NCI-H187 treated with DMSO at 0.1 percent for 48 hours (cell line): ENCODE measurements at places on chromosomes 1 and 21.

DNA sequence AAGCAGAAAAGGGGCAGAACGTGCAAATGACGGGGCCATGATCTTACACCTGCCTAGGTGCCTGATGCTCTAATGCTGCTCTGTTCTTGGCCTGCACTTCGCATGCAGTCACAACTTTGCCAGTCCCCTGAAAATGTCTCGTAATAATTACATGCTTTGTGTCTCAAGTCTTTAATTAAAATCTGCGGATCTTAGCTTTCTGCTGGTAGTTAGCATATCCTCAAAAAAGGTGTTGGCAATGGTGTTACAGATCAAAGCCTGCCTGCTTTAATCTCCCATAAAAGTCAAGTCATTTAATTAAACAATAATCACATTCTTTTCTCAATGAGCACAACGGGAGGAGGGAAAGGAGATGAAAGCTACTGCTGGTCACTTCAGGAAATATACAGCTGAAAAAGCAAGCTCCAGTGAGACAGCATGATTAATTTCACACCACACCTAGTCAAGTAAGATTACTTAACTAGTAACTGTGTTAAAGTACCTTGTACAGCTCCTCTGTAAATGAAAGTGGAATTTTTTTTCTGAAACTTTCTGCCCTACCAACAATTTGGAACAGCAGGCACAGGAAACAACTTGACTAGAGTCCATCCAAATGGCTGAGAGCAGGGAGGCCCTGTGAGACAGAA, 45.8 kb downstream of the STX6 start:
- DNase-seq: no peak

DNA sequence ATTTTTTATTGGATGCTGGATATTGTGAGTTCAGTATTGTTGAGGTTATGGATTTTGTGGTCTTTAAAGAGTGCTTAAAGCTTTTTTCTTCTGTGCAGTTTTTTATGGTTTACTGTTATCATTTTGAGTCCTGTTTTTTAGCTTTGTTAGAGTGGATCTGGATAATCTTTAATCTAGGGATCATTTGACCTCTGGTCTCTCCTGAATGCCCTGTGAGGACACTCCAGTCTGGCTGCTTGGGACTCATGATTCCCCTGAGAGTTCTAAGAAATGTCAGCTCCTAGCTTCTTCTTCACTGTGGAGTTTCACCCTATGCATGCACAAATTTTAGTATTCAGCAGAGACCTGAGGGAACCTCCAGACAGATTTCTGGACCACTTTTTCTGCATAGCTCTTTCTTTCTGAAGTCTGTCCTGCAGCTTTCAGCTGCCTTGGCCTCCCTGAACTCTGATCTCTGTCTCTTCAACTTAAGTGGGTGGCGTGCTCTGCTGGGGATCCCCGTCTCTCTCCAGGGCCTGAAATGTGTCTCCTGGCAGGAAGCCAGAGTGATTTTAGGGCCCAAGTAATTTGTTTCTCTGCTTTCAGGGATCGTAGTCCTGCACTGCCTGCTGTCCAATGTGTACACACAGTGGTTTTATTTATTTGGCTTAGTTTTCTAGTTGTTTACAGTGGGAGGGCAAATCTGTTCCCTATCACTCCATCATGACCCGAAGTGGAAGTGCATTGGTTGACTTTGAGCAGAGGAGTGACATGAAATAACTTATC, 14.7 kb downstream of the PEX14 start:
- DNase-seq: no peak

DNA sequence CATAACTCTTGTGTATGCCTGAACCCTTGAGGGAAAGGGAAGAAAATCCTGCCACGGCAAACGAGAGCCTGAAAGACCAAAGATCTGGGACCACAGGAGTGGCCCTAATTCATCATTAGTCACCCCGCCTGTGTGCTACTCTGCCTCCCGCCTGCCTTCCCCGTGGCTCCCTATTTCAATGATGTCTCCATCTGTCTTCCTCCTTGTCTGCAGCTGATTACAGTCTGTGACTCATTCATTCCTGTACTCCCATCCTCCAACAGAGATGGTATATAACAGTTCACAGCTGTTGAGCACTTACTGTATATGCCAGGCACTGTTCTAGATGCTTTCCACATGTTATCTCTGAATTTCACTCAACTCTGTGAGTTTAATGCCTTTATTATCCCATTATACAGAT, 96.6 kb downstream of the SEC16B start:
- no peak for DNase-seq

- DNase-seq: no peak
Measured at GRCh38 chr1:47699492-47700235, 261.8 kb downstream of the FOXD2 start.

- DNase-seq: no peak
Measured at GRCh38 chr1:197367627-197368026, 99.6 kb downstream of the CRB1 start.

DNA sequence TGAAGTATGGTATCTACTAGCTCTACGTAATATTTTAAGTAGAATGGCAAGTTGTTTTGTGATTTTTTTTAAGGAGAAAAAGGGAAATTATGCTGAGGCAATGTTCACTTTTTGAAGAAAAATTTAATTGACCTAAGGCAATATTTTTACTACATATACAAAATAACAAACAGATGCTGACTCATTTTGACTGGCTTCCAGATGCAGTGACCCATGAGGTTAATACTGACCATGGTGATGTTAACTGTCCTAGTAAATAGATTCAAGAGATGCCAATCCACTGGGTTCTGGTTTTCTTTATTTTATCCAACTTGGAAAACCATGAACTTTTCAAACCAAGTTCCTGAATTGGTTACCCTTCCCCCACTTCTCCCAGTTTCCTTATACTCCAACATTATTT, 154.9 kb downstream of the CRB1 start:
- DNase-seq: no peak

DNA sequence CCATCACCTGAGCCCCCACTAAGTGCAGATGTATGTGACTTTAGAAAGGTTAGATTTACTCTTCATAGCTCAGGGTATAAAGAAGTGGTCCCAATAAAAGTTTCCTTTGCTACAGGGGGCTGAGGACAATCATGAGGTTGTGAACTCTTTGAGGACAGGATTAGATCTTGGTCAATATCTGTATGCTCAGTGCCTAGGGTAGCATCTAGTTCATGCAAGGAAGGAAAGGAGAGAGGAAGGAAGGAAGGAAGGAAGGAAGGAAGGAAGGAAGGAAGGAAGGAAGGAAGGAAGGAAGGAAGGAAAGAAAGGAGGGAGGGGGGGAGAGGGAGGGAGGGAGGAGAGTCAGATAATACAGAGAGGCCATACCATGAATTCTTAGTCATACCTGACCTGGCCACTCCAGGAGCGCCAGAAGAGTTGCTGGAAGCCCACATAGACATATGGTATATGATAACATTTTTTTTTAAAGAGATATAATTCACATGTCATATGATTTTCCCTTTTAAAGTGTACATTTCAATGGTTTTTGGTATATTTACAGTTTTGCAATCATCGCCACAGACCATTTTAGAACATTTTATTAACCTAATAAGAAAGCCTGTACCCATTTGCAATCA, 9.7 kb upstream of the CSRP1 start:
- no peak for DNase-seq

GRCh38 chr1:55246896-55247295, 31.7 kb upstream of the USP24 start:
- DNase-seq: no peak

DNA sequence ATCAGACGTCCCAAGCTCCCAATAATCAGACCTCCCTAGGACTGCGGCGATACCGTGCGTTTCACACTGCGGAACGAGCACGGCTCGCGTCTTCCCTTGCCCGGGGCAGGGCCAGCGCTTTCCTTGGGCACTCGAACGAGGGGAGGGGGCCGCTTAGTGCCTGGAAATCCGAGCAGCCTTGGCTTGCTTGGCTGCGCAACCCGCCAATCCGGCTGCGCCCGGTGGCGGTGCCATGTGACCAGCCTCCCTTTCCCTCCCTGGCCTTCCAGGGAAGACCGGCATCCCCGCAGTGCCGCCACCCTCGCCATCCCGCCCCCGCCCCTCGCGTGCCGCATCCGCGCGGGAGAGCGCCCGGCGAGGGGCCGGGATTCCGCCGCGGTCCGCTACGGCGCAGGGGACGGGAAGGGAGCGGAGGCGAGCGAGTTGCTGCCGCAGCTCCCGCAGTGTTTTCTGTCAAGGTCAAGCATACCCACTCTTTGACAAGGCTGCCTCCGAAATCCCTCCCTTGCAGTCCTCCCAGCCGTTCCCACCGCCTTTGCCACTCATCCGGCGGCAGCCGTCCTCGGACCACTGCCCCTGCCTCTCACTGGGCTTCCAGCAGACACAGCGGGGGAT, 8.3 kb upstream of the RNF19B start:
- peak; percentile 31 for DNase-seq

DNA sequence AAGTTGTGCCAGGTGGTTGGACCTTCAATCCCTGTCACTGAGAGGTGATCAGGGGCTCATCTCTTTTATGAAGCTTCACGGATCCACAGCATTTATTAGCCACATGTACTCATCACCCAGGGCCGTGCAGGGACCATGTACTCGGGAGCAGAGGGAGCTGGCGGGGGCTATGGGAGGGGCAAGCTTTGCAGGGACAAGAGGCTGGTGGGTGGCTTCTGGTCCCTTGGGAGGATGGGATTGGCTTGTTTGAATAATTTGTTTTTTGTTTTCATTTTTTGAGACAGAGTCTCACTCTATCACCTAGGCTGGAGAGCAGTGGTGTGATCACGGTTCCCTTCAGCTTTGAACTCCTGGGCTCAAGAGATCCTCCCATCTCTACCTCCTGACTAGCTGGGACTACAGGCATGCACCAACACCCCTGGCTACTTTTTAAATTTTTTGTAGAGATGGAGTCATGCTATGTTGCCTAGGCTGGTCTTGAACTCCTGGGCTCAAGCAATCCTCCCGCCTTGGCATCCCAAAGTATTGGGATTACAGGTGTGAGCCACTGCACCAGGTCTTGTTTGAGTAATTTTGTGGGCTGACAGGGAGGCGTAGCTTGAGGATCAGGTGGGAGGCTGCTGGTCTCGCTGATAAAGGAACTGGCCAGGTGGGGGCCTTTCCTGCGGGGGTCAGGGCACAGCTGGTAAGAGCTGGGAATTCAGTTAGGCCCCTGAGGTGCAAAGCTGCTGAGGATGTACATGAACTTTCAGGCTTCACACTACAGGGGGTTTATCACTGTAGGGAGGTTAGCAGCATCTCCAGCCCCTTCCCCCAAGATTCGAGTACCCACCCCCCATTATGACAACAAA, 308.0 kb upstream of the C1orf174 start:
- DNase-seq: no peak

- DNase-seq: no peak
Measured at GRCh38 chr21:21000591-21001175, 2.5 kb downstream of the NCAM2 start.

DNA sequence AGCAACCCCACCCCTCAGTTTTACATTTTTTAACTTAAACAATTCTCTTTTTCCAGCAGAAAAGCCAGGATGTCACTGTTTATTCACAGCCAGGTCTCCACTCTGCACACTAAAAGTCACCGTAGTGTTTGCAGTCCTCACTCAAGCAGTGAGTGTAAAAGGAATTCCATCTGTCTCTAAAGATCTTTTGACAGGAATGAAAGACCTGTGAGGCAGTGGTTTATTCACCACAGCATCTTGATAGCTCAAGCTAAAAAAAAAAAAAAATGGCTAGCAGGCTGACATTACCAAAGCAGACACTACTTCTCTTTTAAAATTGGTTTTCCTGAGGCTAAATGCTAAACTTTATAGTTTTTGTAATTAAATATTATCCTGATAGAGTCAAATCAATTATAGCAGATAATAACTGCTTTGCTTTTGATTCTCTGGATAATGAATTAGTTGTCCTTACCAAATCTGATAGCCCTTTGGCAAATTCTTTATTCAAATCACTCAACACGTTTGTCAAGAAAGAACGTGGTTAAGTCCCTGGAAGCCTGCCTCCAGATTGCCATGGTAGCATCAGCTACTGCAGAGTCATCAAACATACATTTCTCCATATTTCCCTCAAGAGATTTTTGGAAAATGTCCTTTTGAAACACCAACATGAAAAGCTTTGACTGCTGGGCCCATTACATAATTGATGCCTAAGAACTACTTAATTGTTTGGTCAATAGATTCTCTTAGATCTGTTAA, 22.2 kb upstream of the SLC5A9 start:
- no peak for DNase-seq

DNA sequence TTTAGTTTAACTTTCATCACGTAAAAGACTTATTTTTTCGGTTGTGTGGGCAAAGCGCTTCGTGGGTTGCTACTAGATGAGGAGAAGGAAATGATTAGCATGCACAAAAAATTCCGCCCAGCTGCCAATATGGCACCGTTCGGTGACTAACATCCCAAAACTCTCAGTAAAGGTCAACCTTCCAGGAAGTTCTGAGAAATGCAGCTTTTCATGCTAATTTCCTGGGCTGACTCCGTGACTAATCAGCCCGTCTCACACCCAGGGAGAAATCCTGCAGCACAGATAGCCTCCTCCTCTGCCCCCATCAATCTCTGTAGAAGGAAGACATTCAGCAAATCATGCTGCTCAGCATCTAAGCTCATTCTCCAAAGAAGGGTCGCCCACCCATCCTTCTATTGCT, 34.1 kb downstream of the TMCO4 start:
- DNase-seq: no peak

GRCh38 chr1:241465673-241466072, 53.9 kb downstream of the FH start:
- no peak for DNase-seq

DNA sequence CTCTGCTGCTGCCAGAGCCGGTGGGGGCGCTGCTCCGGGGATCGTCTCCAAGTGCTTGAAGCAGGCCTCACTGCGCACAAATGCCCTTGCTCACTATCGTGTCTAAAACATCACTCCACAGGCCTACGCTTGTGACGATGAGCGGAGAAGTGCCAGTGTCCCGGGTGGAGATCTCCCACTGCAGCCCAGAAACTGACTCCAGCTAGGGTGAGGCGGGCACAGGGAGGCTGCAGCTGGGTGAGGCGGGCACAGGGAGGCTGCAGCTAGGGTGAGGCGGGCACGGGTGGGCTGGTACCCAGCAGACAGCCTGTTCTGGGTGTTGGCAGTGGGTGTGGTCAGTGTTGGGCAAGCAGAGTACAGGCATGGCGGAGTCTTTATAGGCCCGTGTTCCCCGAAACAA, 22.7 kb upstream of the PDXK start:
- no peak for DNase-seq

GRCh38 chr1:217240656-217241055, 390.2 kb downstream of the GPATCH2 start:
- no peak for DNase-seq

- no peak for DNase-seq
Measured at GRCh38 chr1:54428837-54429518, 22.8 kb upstream of the SSBP3 start.

- no peak for DNase-seq
Measured at GRCh38 chr21:15660423-15660804, 69.4 kb upstream of the USP25 start.

GRCh38 chr1:1847890-1848289, 43.0 kb downstream of the GNB1 start:
- no peak for DNase-seq

DNA sequence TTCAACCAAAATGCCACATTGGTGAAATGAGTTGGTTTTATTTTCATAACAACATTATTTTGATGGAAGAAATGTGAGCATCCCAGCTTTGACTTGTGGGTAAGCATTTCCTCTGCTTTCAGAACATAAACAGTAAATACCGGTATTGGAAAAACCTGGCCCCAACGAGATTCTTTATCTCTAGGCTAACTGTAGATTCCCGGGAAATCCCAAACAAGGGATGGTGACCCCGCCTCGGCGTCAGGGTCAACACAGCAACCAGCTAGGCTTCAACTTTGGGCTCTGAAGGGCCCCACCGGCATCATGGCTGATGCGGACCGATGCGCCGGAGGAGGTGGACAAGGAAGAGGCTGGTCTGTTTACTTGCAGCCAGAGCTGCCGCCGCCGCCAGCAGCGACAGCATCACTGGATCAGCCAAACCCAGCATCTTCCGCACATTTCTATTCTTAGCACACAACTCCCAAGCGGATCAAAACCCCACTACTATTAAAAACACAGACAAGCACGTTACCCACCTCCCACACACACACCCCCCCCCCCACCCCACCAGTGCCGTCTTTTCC, 1.1 kb downstream of the AKT3 start:
- peak; percentile 5 for DNase-seq
